Activated T-helper 1 cell treated with anti-CD3 and anti-CD28 coated beads, Interleukin-2, amount 50 U/mL, for 16 hours (primary cell): ENCODE measurements at places on chromosomes 5 and 9.

DNA sequence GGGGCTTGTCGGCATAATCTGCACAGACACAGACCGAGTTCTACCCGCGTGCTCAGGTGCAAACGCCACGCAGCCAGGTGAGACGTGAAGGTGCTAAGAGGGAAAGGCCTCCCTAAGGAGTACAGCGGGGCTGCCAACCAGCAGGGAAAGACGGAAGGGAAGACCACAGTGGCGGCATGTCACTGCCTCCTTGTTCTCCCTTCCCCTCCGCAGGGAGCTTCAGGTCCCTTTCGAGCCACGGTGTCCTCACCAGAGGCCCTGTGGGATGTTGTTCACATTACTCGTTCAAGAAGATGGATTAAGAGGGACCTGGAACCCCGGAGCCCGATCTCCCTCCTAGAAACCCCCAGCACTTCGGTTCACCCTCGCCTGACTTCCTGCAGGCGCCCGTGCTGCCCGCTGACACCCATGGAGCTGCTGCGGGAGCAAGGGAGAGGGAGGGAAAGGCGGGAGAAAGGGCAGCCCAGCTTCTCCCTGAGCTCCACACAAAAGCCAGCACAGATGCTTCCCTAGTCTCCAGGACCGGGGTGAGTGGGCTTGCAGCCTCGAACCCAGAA is 686 bp downstream of the BRD9 start:
- DNase-seq, result no peak

DNA sequence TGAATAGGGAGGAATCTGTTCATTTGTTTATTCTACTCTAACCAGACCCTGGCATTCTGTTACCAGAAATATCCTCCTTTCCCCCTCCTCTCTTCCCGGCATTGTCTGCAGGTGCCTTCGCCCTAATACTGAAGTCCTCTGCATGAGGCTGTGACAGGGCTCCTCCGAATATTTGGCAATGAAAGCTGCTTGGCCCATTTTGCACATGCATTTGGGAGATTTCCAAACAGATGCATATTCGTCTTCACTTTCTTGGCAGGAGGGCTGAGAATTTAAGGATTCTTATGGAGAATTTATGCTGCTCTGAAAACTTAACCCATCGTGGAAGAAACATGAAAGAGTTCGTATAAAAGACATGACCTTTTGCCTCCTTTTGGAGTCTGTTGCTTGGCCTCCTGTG is 484.0 kb downstream of the ZNF608 start:
- no peak for DNase-seq

DNA sequence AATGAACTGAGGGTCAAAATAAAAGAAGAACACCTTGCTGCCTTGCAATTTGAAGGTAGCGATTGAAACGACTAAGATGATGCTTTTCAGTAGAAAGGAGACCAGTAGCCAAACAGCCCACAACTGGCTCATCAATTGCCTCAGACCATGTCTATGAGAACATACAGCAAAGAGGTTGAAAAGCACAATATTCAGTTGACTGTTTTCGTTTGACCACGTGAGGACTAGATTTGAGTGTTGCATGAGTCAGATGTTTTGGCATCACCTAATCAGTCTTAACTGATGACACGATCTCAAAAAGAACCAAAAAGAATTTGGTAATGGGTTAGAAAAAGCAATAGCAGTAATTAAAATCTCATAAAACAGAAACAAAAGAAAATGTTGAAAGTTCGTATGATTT is 82.7 kb upstream of the IL7R start:
- DNase-seq, result no peak

DNA sequence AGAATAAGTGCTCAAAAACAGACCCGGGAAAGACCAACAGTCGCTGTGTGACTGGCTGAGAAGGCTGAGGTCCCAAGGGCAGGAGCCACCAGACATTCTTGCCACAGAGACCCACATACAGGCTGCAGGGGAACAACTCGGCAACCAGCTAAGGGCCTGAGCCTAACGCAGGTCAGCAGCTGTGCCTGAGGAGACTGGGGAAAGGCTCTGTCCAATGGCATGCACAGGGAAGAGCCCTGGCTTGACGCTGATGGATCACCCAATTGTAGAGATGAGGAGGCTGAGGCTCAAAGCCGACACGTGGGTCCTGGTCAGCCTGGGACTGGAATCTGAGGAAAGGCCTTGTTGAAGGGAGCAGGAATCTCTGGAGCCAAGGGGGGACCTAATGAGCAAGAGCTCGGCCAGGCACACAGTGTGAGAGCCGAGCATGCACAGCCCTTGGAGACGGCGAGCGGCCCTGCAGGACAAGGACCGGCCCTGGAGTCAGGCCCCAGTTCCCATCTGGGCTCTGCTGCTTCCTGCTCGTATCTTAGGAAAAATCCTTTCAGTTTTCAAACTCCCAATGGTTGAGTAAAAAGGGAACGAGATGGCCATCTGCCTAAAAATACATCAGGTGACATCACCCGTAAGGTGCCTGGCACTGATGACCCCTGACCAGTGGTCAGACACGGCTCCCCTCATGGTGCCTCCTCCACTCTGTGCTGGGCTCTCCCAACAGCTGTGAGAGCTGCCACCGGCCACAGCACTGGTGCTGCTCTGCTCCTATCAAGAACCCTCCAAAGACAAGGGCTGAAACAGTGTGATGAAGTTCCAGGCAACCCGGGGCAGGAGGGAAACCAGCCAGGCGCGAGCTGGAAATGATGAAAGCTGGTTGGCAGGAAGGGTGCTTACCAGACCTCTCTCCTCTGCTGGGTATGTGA is 16.4 kb downstream of the LMAN2 start:
- no peak for DNase-seq

DNA sequence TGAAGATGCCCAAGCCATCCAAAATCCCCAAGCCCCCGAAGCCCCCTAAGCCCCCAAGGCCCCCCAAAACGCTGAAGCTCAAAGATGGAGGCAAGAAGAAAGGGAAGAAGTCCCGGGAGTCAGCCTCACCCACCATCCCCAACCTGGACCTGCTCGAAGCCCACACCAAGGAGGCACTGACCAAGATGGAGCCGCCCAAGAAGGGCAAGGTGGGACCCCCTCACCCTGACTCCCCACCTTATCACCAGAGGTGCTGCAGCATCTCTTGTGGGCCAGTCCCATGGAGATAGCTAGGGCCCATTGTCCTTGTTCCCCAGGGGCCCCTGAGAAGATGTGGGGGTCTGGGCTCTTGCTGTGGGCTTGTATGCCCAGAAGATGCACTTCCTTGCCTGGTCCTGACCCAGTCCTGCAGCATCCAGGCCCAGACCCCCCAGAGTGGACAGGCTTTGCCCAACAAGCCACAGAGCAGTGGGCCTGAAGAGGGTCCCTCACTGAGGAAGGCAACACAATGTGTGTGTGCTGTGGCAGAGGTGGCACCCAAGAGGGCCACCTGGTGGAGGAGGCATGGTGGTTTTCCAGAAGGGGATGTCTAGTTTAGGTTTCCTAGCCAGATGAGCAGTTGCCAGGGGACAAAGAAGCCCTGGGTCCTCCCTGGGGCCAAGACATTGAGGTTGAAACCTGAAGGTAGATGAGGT is 84.1 kb downstream of the PHF2 start:
- DNase-seq, result no peak

- no peak for DNase-seq
Observed at GRCh38 chr5:141874262-141874964, 3.8 kb downstream of the PCDH1 start.

DNA sequence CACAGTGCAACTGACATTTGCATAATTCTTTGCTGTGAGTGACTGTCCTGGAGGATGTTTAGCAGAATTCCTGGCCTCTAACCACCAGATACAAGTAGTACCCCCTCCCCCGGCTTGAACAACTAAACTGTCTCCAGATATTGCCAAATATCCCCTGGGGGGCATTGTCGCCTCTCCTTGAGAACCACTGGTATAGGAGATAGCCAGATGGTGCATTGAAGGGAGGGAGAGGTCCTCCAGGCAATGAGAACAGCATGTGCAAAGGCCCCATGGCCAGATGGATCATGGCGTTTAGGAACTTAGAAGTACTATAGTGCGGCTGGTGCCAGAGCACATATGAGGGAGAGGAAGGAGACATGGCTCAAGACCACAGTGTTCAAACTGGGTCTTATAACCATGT is 18.9 kb upstream of the ORM1 start:
- no peak for DNase-seq

GRCh38 chr9:21711504-21711903 is 90.9 kb upstream of the MTAP start:
- no peak for DNase-seq

DNA sequence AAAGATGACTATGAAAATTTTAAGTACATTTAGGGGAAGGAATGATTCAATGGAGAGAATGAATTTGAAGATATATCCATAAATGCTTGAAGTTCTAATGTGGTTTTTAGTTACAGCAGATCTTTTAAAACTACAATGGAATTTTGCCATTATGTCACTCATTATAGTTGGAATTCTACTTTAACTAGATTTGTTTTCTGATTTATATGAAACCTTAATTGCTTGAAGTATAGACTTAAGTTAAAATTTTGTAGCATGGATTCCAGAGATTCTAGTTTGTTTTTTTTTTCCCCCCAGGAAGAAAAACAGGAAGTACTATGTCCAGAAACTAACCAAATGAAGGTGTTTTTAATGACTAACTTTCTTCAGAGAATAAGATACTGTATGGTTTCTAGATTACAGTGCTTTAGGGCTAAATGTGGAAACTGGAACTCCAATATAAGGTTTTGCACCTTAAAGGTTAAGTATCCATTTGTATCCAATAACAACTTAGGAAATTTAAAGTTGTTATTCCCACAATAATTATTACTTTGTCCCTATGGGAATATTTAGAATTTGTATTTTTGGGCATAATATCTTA is 70.3 kb downstream of the ZSWIM6 start:
- DNase-seq, result no peak

DNA sequence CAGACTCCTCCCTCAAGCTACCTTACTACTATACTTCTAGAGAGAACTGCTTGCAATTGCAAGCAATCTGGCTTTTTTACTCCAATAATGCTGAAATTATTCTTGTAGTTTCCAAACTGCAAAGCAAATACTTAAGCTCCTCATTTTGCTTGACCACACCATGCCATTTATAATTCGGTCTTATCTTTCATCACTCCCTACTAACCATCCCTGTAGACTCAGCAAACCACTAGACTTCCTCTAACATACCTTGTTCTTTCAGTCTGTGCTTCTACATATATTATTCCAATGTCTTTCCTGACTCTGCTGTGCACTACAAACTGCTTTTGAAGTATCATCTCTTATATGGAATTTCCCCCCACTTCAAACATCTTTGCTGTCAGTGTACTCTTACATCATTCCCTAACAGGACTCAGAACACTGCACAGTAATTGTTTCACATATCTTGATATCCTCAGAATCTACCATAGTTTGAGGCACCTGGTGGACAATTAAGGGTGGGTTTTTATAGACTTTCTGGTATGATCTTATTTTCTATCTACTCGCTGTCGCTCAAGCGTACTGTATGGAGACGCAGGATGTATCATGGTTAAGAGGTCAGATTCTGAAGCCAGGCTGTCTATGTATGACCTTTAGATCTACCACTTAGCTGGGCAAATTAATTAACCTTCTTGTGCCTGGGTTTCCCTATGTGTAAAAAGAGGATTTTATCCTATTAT is 2.8 kb downstream of the IL6ST start:
- no peak for DNase-seq

DNA sequence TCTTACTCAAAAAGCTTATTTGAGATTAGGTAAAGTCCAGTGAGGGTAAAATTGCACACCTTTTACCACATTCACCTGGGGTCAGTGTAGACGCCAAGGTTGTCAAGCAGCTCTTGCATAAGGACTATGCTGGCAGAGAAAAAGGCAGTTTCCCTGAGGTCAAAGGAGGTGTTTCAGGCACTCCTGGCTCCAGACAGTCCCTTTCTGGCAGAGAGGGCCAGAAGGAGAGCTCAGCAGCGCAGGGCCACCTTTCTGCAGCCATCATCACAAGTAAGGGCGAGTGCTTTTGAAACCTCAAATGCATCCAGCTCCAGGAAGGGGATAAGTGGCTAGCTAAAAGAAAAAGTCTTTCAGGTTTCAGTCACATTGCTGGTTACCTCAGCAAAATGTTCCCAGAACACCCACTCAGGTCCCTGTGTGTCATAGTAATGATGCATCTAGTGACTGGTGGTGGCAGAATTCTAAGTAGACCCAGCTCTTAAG is 16.7 kb upstream of the IL13 start:
- no peak for DNase-seq

- no peak for DNase-seq
Observed at GRCh38 chr9:17829812-17830385, 251.0 kb downstream of the SH3GL2 start.

GRCh38 chr5:34736445-34737115 is 80.5 kb downstream of the RAI14 start:
- DNase-seq, result no peak

- DNase-seq, result no peak
Observed at GRCh38 chr5:115100319-115100955, 69.3 kb downstream of the TRIM36 start.

DNA sequence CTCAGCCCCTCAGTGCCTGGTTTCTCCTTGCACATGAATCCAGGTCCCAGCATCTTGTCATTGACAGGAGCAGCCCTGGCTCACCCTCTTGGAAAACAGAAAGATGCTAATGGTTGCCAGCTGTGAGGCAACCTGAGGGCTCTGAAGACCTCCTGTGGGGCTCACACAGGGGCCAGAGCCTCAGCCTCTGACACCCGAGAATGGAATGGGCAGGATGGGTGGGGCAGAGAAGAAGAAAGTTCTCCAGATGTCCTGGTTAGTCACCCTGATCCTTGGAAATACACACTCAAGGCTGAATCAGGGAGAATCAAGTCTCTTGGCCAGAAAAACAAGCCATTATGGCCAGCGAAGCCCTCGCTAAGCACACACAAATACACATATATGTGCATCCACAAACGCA is 32.3 kb upstream of the SPATA31E1 start:
- DNase-seq, result no peak

GRCh38 chr5:152855441-152855840 is 450.4 kb upstream of the NMUR2 start:
- DNase-seq, result no peak

GRCh38 chr5:40224421-40224820 is 455.3 kb upstream of the PTGER4 start:
- DNase-seq, result no peak

DNA sequence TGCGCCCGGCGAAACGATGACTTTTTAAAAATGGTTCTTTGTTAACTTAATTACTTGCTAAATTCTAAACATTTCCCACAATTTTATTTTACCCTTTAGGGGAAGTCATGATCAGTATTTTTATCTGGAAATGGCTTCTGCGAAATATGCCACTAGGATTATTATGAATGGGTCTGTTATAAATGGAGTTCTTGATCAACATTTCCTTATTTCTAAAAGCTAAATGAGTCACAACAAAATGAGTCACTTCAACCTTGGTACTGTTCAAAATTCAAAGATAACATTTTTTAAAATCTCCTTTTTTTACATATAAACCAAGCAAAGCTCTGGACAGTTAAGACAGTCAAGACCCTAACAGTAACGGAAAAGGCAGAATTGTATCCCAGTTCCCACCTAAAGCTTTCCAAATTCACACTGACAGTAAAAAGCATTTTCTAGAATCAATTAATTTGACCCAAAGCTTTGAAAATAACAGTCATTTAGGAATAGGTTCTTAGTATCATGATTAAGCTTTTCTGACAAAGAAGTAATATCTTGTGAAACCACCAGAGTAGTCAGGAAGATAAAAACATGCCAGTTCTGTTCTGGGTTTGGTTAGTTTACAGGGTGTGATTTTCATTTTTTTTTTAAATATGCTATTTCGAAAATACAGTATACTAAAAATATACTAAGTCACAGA is 81.7 kb downstream of the LHFPL2 start:
- no peak for DNase-seq
